Large intestine (tissue), 12 donors: ENCODE measurements at places on chromosomes 5 and 9. TPM values are rescaled to one million over a fixed set of nuclear protein-coding genes. Genes with fewer than 3 reads are reported as not detected.

- H3K4me3 ChIP-seq: no peak overlapping the region
- no peaks in the 10 kb centered on the region for H3K36me3 ChIP-seq
- no peak for DNase-seq
Measured at GRCh38 chr5:3187771-3188425, 407.7 kb upstream of the IRX1 start.

DNA sequence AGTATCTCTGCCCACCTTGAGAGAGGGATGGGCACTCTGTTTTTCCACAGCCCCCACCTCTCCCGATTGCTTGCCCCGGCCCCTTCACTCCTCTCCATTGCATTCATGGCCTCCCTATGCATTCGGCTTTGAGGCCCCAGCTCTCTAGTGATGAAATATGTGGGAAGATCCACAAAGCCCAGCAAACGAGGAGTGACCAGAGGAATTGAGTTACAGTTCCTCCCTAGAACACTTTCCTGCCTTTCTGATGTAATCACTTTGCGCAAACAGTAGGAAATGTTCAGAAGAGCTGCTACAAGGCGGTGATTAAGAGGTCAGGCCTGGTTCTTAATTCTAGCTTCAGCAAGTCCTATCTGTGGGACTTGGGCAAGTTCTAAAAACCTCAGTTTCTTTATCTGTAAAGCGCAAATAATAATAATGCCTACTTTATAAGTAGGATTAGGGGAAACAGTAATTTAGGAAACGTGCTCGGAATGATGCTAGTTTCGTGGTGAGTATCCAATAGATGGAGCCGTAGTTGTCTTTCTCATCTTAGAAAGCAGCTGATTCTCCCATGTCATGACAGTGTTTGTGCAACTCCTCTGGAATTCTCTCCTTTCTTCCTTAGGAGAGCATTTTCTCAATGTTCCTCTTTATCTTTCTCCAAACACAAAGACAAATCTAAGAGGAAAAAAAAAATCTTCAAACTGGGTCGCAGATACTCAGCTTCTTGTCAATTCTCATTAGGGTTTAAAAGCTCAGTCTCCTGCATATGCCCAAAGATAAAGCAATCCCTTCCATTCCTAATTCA lies 99.5 kb upstream of the MSX2 start:
- H3K27ac ChIP-seq: no peak overlapping the region
- H3K4me3 ChIP-seq: no peak overlapping the region
- DNase-seq: no peak
- peaks cover 2% of the 10 kb centered on the region for H3K27me3 ChIP-seq

DNA sequence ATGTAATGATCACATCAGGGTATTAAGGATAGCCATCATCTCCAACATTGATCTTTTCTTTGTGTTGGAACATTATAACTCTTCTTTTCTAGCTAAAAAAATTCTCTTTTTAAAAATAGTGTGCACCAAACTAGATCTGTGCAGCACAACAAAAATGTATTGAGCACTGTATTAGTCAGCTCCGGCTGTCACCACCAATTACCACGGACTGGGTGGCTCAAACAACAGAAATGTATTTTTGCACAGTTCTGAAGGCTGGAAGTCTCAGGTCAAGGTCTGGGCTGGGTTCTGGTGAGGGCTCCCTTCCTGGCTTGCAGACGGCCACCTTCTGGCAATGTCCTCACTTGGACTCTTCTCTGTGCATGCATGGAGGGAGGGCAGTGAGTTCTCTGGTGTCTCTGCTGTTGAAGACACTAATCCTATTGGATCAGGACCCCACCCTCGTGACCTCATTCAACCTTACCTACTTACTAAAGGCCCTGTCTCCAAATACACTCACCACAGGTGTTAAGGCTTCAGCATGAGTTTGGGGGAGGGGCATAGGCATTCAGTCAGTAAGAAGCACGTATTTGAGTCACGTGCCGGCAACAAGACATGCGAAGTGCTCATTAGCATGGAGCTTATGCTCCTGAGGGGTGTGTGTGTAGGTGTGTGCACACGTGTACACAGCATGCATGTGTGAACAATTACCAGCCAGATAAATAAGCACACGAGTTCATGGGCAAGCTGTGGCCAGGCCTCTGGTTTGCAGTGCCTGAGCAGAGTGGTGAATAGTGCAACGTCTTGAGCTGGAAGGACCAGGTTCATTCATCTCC lies 89.4 kb upstream of the SH3PXD2B start:
- no peaks in the 10 kb centered on the region for H3K36me3 ChIP-seq
- no peak overlapping the region for H3K27ac ChIP-seq
- H3K4me3 ChIP-seq: no peak overlapping the region
- no peak for DNase-seq
- H3K4me1 ChIP-seq: no peaks in the 10 kb centered on the region

DNA sequence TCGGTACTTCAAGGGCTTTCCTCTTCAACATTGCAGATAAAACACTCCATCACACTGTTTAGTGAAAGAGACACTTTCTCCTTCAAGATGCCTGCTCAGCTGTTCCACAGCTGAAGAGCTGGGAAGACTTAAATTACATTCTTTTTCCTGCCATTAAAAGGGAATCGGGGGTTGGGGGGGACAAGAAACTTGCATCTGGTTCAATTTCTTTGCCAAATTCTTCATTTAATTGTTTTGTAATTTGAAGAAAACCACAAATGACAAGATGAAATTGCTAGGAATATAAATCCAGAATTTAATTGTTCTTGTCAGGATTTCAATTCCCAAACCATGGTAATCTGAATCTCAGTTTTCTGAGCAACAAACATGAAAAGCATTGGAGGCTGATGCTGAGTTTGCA lies 478.3 kb downstream of the EBF1 start:
- no peak for DNase-seq
- no peak overlapping the region for H3K4me3 ChIP-seq
- no peaks in the 10 kb centered on the region for H3K4me1 ChIP-seq

Gene DELE1
- 123 TPM for polyA plus RNA-seq

Gene ZNF366
- 2.1 TPM for polyA plus RNA-seq

Gene GLRA1
- 0.03 TPM for polyA plus RNA-seq
